ENCODE measurements at places on chromosomes 12 and 14.

- no peak for DNase-seq
These were observed 4.3 kb downstream of the KHNYN start for GRCh38 chr14:24434036-24434435.

DNA sequence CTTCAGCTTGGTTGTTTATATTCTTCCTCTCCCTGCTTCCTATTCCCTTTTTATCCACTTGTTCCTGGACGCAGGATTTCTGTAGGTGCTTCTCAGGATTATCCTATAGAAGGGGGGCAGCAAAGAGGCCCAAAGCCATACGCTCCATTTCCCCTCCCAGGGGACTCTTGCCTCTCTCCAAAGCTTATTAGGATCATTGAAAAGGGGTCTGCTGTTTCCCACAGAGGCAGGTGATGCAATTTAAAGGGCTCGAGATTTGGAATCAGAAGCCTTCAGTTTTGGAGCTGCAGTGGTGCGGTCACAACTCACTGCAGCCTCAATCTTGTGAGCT lies 31.5 kb upstream of the SYNDIG1L start:
- no peak for DNase-seq

DNA sequence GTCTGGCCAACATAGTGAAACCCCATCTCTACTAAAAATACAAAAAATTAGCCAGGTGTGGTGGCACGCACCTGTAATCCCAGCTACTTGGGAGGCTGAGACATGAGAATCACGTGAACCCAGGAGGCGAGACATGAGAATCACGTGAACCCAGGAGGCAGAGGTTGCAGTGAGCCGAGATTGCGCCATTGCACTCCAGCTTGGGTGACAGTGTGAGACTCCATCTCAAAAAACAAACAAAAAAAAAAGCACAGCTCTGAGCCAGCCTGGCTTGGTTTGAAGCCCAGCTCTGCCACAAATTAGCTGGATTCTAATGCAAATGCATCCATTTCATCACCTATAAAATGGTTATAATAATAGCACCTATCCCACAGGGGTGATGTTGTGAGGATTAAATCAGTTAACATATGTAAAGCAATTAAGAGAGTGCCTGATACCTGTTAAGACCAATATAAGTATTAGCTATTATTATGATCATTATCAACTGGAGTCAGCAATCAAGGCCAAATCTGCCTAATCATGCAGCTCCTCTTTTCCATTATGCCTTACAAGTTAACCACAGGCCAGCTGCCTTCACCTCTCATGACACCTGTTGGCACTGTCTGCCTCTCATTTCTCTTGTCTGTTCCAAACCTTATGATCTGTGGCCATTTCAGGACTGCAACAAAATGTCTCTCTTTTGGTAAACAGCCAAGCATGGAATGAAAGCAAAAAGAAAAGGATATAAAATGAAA lies 2.1 kb downstream of the GNPTAB start:
- DNase-seq: no peak

- no peak for DNase-seq
These were observed 37.2 kb downstream of the EP400 start for GRCh38 chr12:131986910-131987309.

DNA sequence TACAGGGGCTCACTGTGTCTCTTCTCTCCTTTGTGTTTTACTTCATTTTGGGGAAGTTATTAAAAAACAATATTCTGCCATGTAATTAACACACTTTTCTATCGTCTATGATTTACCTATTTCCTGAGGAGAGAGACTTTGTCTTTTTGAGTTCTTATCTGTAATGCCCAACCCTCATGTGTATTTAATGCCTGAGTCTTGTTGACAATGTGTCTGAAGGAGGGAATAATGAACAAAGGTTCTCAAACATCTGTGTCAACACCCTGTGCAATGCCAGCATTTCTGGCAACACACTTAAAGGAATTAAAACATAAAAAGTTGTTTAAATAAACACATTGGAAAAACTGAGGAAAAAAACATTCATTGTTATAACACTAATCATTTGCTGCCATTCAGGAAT lies 147.1 kb downstream of the SLC15A5 start:
- no peak for DNase-seq

DNA sequence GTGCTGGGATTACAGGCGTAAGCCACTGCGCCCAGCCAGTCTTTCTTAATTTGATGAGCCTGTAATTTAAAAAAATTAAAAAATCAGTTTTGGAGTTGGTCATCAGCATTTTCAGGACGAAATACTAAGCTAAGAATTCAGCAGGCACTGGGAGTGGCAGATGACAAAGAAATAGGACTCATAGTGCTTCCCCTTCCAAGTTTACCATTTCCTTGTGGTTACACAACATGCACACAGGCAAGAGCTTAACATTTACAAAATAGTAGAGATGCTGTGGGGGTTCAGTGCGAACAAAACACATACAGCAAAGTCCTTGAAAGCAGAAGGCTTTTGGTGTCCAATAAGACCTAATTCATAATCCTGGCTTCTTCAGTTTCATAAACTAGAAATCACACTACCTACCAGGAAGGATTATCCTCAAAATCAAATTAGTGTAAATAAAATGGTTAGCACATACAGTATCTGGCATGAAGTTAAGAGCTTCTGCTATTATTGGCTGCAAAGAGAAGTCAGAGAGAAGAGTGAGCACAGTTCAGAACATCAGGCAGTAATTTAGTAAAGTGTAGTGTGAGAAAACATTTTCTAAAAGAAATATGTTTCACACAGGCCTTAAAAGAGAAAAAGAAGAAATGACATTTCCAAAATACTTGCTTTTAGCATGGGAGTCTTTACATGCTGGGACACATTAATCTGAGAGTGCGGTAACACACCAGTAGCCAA lies 22.2 kb upstream of the KIF21A start:
- DNase-seq: no peak

DNA sequence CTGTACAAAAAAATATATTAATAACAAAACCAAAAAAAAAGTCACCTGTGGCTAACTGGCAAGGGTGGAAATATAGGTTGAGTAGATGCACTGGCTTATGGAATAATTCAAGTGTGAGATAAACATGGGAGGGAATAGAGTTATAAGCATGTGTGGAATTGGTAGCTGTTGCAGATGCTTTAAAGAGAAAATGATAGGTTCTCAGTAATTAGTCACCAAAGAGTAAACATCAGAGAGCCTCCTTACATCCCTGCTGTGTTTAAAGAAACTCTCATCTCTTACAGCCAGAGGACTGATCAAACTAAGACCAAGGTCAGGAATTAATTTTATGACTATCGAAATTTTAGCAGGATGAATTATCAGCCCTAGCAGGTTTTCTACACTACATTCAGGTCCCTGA lies 70.5 kb downstream of the EGLN3 start:
- DNase-seq: no peak

DNA sequence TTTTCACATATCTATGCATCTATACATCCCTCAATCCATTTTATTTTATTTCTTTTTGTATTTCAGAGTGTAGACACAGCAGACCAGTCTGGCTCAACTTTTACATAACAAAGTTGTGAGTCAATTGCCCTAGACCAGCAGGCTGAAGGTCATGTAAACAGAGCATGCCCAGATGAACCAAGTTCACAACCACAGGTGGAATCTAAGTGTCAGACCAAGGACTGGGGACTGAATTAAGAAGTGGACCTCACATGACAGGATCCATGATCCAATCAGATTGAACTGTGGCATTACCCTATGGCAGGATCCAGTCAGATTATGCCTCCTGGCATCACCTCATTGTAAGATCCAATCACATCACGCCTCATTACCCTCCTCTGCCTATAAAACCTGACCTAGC lies 455.8 kb downstream of the SOX5 start:
- no peak for DNase-seq

DNA sequence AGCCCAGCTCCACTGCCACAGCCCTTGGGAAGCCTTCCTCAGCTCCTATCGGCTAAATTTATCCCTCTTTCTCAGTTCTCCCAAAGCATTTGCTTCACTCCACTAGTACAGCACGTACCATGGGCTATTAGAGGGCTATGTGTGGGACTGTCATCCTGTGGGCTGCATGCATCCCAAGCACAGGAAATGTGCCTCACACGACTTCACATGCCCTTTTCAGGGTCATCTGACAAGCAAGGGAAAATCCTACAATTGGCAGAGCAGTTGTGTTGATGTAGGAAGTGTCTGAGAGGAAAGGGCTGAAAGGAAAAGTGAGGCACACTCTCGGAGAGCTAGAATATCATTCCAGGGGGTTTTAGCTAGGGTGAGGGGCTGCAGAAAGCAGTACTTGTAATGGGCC lies 47.6 kb downstream of the NINJ2 start:
- DNase-seq: no peak

DNA sequence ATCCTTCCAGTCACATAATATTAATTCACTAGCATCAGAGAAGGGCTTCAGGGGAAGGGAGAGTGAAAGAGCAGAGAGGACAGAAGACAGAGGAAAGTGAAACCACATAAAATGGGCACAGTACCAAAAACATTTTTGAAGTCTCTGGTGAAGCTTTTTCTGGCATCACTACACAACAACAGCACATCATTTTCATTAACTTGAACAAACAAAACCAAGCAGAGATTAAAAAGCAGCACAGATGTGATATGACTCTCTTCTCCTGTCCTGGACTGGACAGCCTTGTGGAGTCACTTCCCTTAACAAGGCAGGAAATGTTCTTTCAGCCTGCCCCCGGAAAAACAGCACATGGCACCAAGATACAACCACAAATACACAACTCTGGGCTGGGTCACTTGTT lies 112.0 kb downstream of the TSPAN8 start:
- no peak for DNase-seq

DNA sequence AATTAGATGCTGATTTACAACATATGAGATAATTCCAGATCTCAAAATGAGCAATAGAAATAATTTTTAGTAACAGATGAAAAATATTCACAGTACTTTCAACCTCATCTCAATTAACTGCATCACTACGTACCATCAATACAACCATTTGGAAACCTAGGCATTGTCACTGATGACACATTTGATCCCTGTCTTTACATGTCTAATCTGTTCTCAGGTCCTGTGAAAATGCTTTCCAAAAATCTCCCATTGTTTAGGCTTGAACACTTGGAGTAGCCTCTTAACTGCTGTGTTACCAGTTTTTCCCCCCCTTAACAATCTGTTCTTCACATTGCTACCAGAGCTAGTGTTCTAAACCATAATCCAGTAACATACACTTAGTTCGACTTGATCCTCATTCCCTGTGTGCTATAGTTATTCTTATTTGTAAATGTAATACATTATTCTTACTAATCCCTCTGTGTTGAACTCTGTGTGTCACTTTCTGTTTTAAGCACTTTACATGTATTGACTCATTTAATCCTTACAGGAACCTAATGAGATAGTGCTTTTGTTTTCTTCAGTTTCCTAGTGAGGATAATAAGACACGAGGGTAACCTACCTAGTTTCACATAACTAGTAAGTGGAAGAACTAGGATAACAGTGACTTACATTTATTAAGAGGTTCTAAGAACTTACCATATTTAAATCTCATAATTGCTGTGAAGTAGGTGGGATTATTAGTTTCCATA lies 41.7 kb downstream of the LARP4 start:
- no peak for DNase-seq

GRCh38 chr12:12705838-12706520 lies 10.0 kb upstream of the GPR19 start:
- no peak for DNase-seq

GRCh38 chr12:107670999-107671643 lies 14.5 kb upstream of the PWP1 start:
- DNase-seq: no peak

- DNase-seq: no peak
These were observed 1.5 kb downstream of the BCL2L14 start for GRCh38 chr12:12072064-12072760.

DNA sequence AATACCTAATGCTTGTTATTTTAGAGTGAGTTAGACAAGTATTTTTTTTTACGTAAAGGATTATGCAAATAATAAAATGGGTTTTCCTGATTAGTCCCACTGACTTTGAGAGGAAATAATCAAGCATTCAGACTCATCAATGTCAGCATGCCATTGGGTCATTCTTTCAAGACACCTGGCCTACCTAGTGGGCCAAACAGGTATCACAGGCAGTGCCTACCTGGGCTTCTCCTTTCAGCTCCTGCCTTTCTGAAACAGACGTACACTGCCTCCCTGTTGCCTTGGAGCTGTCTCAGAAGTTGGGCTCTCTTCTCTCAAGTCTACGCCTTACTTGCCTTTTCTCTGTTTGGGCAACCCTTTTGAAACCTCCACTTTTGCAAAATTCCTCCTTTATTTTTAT lies 545.6 kb downstream of the SNAPC1 start:
- DNase-seq: no peak

DNA sequence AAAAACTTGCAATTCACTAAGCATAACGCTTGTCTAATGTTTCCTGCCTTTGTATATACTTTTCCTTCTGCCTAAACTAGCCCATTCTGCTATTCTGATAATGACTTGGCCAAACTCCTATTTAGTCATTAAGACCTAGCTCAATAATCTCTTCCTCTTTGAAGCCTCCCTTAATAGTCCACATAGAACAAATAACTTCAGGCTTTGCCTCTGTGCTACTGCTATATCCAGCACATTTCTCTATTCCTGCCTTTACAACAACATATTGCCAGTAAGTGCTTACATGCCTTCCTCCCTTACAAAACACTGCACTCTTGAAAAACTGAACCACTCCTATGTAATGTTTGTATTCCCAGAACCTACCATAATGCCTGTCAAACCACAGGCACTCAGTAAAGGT lies 13.8 kb downstream of the PRICKLE1 start:
- no peak for DNase-seq

GRCh38 chr14:31855262-31855661 lies 221.8 kb upstream of the ARHGAP5 start:
- no peak for DNase-seq

DNA sequence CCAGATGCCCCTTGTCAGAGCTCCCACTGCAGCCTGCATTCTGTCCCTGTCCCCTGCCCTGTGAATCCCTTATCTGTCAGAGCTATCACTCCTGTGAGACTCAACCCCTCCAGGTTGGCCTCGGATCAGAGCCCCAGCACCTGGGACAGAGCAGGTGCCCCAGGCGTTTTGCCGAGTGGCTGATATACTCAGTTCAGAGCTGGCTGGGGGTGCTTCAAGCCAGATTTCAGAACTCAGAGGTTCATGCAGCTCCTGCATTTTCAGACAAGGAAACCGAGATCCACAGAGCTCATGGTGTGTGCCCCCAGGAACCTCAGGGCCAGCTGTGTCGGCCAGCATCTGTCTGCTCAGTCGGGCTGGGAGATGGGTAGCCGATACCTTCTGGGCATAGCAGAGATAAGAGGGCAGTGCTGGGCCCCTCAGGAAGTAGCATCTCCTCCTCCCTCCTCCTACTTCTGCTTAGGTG lies 228.0 kb upstream of the RTL1 start:
- DNase-seq: no peak

DNA sequence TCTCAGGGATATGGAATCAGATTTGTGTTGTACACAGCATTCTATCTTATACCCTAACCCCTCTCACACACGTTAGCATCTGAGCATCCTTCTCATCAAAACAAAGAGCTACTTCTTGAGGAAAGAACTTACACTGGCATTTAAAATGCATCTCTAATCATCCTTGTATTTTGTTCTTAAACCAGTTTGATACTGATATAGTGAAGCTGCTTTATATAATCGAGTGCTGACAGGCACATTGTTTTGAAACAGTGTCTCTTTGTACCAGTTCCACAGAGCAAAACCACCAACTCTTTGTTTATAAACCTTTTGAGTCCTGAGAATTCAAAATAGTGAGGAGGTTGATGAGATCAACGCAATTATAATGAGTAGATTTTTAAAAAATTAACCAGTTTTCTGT lies 8.8 kb downstream of the GPR33 start:
- no peak for DNase-seq
